ENCODE measurements at places on chromosomes 6 and 20.
A peak's percentile ranks its signal among the peaks of the same experiment; 100 is the strongest.

GRCh38 chr6:156884306-156884705, 107.1 kb downstream of the ARID1B start:
- no peak for DNase-seq

GRCh38 chr6:109036574-109037294, 57.9 kb downstream of the SESN1 start:
- no peak for DNase-seq

- no peak for DNase-seq
These were observed 26.0 kb upstream of the SLC22A23 start for GRCh38 chr6:3482869-3483268.

DNA sequence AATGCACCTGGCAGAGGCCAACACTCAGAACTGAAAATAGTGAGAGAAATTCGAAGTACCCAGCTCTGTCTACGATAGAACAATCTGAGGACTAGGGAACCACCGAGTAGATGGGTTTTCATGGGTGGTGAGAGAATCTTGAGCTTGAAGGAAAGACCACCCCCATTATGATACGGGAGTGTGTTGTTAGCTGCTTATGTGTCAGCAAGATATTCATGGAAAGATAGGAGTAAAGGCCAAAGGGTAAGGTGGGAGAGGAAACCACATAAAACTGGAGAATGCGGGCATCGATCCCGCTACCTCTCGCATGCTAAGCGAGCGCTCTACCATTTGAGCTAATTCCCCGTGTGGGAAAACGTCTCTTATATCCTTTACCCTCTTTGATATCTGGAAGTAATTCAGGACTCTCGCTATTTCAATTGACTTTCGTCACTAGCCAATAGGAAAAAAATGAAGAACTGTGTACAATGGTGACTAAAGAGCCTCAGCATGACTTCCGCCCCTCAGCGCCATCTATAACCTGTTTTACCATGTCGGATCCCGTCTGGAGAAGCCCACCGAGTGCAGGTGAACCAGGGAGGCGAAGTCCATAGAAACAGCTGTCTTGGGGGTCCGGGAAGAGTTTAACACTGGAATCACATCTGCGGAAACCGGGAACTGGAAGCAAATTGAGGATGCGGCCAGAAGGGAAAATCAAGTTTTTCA, 25.0 kb upstream of the ABT1 start:
- DNase-seq, result peak; percentile 77

DNA sequence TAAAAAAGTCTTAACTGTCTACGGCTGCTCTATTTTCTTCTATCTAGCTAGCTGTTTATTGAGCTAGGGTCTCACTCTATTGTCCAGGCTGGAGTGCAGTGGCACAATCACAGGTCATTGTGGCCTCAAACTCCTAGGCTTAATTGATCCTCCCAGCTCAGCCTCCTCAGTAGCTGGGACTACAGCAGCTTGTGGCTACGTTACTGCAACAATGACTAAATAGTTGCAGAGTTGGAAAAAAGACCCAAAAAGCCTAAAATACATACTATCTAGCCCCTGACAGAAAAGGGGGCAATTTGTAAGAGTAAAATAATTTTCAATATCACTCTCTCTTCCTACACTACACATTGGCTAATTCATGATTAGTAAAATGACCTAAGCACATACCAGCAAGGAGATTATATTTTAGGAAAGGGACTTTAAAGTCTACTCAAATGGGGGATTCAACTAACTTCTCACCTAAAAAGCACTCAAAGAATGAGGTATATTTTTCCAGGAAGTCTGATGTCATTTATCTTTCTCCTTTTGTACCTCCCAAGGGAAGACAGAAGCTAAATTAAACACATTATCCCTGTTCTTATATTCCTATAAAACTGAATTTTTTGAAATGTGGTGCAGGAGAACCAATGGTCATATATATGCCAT, 82.8 kb downstream of the ZMYND8 start:
- DNase-seq, result peak; percentile 41

- DNase-seq, result no peak
These were observed 396.2 kb downstream of the RFPL4B start for GRCh38 chr6:112743323-112743722.

GRCh38 chr6:28808383-28808782, 115.4 kb downstream of the TRIM27 start:
- no peak for DNase-seq

GRCh38 chr6:16355699-16356446, 117.5 kb downstream of the GMPR start:
- peak; percentile 36 for DNase-seq

DNA sequence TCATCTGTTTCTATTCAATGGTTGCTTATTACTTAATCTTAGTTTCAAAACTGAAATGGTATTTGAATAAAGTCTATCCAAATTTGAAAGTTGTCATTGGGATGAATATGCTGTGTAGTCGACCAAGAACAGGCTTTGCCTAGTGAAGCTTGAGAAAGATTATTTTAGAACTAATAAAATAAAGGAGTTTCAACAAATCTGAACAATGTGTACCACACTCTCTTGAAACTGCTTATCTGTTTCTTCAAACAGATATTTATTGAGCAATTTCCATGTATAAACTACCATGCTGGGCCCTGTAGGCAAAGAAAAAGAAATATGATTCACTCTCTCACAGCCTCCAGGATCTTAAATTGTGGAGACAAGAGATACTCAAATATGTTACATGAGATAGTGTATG, 174.4 kb downstream of the OGFRL1 start:
- DNase-seq, result peak; percentile 60

DNA sequence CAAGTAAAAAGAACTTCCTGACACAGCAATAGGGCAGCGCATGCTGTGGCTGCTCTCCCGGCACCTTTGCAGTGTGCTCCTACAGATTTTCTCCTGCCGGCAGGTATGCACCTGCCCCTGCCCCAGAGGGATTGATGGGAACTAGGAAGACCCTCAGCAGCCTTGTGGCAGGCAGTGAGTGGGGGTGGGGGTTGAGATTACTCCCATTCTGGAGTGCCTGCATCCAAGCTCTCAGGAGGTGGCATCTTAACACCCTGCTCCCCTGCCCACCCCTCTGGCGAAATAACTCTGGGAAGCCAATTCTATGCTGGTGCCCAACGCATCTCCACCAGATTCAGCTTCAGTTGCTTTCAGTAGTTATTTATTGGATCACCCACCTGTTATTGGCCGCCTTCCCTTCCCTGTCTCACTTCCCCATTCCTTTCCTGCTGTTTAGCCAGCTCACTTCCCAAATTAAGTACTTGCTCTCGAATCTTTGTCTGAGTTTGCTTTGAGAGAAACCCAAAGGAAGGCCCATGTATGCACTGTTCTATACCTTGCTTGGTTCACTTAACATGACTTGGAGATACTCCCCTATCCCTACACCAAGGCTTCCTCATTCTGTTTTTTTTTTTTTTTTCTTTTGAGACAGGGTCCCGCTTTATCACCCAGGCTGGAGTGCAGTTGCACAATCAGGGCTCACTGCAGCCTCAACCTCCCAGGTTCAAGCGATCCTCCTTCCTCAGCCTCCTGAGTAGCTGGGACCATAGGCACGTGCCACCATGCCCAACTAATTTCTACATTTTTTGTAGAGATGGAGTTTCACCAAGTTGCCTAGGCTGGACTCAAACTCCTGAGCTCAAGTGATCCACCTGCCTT, 29.3 kb upstream of the SLC23A2 start:
- DNase-seq, result no peak

- DNase-seq, result no peak
These were observed 50.6 kb downstream of the RCAN2 start for GRCh38 chr6:46440641-46441040.

- DNase-seq, result no peak
These were observed 168.6 kb upstream of the GGTLC1 start for GRCh38 chr20:24157213-24157612.

DNA sequence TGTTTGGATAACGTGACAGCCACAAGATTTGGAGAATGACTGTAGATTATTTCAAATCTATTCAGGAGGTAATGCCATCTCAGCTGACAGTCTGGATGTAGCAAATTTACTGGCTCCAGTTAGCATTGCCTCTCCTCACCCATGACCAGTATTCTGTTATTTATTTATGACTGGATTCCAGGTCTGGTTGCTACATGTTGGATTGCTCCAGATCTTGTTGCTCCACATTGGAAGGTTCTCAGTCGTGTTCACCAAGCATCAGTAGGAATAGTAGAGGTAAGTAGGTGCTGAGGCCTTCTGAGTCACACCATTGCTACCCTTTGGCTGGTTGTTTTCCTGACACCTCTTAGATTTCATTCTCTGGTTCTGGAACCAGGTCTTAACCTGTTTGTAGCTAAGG, 69.5 kb upstream of the ELOVL5 start:
- DNase-seq, result no peak

GRCh38 chr6:132333639-132334520, 67.4 kb downstream of the MOXD1 start:
- DNase-seq, result peak; percentile 95

- DNase-seq, result no peak
These were observed 43.4 kb upstream of the SPTLC3 start for GRCh38 chr20:12965212-12965869.

DNA sequence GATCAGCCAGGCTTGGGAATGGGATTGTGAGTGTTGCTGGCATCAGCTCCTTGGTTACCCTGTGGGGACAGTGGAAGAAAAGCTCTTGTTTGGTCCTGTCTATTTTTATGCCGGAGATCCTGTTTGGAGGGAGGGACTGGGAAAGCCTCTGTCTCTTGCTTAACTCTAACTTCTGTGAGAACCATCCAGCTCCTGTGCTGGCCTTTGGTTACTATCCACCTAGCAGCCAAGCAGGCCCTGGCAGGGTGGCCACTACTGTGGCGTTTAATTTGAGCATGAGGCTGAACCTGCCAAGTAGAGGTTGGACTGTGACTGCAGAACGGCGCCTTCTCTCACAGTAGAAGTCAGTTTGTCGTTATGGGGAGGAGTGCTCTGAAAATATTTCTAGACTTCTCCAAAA, 193.3 kb downstream of the UTRN start:
- no peak for DNase-seq

- DNase-seq, result no peak
These were observed 46.0 kb upstream of the OR14J1 start for GRCh38 chr6:29255530-29255929.

DNA sequence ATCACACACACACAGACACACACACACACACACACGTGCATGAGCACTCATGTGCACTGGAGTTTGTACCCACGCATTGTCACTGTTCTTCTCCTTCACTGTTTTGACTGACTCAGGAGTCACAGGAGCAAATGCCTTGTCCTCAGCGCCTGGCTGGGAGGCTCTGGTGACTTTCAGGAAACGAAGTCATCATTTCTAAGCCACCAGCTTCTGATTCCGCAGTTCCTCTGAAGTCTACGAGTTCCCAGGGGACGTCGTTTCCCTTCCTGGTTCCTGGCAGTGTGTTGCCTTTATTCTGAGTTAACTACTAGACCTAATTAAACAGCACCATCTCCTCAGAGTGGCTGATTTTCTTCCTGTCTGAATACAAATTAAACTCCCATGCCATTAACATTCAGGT, 82.2 kb upstream of the PMEPA1 start:
- no peak for DNase-seq

GRCh38 chr6:26538572-26538902, 371 bp downstream of the HMGN4 start:
- DNase-seq, result no peak

DNA sequence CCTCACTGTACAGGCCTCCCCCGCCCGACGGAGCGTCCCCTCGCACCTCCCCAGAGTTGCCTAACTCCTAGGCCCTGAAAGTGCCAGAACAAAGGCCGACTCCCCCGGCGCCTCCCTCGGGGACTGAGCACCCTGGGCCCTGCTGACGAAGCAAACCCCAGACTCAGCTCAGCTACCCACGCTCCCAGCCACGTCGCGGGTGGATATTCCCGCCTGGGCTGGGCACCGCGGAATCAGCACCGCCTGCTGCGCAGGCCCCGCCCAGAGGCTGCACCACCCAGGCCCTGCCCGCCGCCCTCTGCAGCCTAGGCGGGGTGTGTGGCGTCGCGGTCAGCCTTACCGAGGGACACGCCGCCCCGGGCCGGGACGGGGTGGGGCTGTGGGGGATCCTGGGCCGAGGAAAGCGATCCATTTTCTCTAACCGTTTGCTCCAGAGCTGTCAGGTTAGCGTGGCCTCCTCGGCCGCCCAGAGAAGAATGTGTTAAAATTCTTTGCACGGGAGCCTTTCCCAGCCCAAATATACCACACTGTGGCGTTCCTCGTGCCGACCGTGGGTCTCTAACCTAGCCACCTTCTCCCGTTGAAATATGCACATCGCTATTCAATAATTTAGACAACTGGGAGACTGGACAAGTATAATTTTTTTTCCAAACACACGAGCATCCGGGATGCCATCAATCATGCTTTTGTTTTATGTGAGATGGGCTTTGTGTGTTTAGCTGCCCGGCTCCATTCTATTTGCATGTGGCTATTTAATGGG, 31.4 kb downstream of the TFAP2A start:
- no peak for DNase-seq

DNA sequence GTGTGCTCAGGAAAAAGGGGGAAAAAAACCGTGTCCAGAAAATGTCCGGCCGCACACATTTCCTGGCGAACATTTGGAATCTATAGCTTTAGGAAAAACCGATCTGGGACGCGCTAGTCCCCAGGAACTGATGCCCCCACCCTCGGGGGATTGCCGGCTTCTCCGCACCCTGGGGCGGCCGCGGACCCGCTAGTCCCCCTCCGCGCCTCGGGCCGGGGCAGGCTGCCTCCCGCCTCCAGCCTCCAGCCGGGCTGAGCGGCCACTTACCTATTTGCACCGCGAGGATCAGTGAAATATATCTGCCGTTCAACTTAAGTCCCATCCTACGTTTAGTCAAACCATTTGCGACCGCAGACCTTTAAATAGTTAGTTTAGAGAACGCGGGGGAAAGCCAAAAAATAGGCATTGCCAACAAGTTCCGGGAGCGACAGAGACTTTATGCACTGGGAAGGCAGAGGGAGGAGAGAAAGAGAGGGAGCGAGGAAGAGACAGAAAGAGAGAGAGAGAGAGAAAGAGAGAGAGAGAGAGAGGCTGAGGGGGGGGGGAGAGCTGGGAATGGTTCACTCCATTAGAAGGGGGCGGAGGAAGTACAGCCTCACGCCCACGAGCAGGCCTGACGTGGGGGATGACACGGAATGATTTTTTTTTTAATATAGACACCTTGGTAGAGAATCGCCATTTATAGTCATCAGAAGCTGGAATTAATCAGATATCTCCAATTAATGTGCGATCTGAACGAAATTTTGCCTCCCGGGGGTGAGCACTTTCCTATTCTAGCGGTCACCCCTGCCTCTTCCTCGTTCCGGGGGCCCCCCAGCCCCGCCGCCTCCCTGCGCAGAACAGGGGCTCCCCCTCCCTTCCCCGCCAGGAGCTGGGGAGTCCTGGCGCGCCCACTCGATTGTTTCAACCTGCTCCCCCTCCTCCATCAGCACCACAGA, at the start of gene NRN1:
NRN1 (minus strand) TSS at position 498 of the 938 bp plus-strand sequence; CDS start at position 322, 176 bp downstream.
- DNase-seq, result no peak

DNA sequence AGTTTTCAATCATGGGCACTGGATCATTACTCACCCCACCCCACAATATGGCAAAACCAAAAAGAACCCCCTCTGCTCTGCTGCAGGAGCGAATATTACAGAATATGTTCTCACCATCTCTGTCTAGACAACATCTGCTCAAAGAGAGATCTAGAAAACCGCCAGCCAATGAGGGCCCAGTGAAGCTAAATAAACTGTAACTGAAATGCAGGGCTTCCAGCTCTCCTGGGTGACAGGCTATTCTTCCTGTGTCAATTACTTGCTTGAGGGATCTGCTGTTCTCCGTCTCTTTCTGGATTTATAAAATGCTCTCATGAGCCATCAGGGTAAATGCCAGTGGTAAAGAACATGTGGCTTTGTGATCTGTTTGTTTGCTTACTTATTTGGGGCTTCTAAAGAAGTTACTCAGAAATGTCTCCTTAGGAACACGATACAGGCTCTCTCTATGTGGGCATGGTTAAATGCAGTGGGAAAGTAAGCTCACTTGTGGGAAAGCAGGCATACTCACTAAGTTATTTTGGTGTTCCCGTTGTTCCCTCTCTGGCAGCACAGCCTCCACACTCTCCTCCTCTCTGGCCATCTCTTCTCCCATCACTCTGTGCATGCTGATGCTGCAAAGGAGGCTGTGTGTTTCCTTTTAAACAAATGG, 44.8 kb downstream of the TTI1 start:
- DNase-seq, result no peak
